ENCODE measurements at places on chromosomes 7 and 10. TPM values are rescaled to one million over a fixed set of nuclear protein-coding genes. Genes with fewer than 3 reads are reported as not detected.

Gene CPEB3
- total RNA-seq: 0.92 TPM

Gene CC2D2B
- 0.30 TPM for total RNA-seq

Gene INHBA
- 257 TPM for total RNA-seq

Gene ARHGEF5
- total RNA-seq: 0.89 TPM

Gene CYP3A7
- 0.30 TPM for total RNA-seq

Gene NOS3
- 6.5 TPM for total RNA-seq
